Renal cortex interstitium (tissue), 15 donors: ENCODE measurements at places on chromosomes 12 and 14. TPM values are rescaled to one million over a fixed set of nuclear protein-coding genes. Genes with fewer than 3 reads are reported as not detected.

DNA sequence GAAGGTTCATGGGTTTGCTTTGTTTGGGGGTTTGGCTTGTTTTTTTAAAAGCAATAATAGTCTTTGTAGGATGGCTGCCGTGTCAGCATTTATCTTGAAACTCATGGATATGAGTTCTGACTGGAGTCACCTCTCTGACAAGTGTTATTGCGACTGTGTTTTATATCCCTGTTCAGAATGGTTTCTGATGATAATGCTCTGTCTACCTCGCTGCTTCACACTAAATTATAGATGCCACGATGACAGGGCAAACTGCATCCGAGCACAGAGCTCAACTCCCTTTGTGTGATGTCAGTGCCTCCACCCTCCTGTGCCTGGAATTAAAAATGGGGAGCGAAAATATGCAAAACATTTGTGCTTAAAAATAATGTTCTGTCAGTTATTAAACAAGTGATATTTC lies 250.8 kb downstream of the EGLN3 start:
- peak; percentile 20 for DNase-seq

DNA sequence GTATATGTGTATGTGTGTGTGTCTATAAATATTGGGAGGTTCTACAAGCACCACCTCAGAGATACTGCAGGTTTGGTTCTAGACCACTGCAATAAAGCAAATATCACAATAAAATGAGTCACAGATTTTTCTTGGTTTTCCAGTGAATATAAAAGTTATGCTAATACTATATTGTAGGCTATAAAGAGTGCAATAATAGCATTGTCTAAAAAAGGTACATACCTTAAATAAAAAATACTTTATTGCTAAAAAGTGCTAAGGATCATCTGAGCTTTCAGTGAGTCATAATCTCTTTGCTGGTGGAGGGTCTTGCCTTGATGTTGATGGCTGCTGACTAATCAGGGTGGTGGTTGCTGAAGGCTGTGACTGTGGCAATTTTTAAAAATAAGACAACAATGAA lies 111.1 kb downstream of the VEZT start:
- no peak for DNase-seq

DNA sequence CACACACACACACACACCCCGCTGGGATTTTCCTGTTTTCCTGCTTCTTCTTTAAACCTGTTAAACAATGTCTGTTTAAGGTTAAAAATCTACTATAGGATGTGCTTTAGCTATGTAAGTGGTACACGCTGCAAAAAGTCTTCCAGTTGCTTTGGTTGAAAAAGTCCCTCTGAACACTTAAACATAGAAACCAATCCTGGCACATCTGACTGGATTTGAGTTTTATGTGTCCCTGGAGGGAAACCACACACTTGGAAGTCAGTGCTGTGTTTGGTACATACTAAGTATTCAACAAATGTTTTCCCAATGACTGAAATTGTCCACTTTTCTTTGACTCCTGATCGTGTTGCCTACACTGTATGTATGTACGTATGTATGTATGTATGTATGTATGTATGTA lies 22.0 kb downstream of the CFL2 start:
- DNase-seq = no peak

GRCh38 chr12:21638054-21638891 lies 19.4 kb downstream of the LDHB start:
- DNase-seq = no peak

DNA sequence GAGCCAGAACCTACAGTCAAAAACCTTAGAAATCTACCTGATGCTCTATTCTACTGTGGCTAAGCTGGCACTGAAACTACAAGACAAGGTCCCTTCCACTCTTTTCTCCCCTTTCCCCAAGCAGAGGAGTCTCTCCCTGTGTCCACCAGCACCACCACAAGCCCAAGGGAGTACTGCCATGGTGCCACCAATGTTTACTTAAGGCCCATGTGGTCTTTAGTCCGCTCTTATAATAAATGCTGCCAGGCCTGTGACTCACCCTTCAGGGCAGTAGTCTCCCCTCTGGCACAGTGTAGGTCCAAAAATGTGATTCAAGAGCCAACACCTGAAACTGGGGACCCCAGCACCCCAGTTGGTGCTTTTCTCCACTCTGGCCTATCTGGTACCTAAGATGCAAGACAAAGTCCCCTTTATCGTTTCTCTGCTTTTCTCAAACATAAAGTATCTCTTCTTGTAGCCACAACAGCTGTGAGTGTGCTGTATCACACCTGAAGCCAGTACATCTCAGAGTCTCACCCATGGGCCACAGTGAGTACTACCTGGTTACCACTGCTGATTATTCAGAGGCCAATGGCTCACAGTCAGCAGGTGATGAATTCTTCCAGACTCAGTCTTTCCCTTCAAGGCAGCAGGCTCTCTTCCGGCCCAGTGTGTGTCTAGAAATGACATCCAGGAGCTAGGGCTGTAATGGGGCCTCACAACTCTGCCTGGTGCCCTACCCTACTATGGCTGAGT lies 29.3 kb downstream of the SLC38A2 start:
- DNase-seq = no peak

DNA sequence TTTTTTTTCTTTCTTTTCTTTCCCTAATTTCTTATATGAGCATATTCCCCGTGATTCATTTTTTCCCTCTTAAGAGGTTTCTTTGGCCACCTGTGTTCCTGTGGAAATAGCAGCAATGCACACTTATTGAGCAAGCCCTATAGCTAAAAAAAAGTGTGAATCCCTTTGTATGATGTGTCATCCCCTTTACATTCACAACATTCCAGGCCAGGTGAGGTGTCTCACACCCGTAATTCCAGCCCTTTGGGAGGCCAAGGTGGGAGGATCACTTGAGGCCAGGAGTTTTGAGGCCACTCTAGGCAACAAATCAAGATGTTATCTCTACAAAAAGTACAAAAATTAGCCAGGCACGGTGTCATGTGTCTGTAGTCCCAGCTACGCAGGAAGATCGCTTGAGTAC lies 700.4 kb upstream of the TBX3 start:
- DNase-seq = no peak

- no peak for DNase-seq
Measured at GRCh38 chr14:69612014-69612782, 802 bp downstream of the SUSD6 start.

- no peak for DNase-seq
Measured at GRCh38 chr14:90968025-90968424, 92.4 kb downstream of the RPS6KA5 start.

- DNase-seq = no peak
Measured at GRCh38 chr14:97120611-97121031, 323.4 kb downstream of the VRK1 start.

DNA sequence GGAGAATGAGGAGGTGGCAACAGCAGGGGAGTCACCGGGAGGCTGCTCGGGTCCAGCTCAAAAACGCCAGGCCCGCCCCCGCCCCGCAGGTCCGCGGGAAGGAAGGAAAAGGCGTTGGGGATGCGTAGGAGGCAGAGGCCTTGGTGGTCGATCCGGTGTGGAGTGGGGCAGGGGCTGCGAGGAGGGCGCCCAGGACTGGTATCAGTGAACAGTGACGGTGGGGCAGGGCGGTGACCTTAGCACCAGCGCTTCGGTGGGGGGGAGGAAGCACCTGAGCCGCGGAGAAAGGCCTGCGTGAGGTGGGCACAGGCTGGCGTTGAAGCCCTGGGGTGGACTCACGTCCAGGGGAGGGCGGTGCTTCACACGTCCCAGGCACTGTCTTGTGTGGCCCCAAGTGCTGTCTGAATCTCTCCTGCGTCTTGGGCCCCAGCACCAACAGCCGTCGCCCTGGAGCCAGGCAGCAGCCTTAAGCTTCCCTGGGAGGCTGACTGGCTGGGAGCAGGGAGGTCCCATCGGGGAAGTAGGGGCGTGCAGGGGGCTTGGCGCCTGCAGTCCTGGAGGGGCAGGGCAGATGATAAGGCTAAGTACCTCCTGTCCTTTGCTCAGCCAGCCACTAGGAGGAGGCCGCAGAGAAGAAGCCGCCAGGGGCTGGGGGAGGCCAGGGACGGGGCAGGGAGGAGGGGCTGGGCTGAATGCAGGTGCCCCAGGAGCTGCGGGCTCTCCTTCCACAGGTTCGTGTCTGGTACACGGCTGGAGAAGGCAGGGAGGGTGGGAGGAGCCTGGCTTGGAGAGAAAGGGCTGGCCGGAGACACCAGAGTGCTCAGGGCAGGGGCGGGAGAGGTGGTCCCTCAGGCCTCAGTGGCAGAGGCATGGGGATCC lies 26.5 kb downstream of the ZBTB42 start:
- DNase-seq = no peak

- DNase-seq = no peak
Measured at GRCh38 chr12:57496822-57497221, 9.0 kb downstream of the MARS1 start.

DNA sequence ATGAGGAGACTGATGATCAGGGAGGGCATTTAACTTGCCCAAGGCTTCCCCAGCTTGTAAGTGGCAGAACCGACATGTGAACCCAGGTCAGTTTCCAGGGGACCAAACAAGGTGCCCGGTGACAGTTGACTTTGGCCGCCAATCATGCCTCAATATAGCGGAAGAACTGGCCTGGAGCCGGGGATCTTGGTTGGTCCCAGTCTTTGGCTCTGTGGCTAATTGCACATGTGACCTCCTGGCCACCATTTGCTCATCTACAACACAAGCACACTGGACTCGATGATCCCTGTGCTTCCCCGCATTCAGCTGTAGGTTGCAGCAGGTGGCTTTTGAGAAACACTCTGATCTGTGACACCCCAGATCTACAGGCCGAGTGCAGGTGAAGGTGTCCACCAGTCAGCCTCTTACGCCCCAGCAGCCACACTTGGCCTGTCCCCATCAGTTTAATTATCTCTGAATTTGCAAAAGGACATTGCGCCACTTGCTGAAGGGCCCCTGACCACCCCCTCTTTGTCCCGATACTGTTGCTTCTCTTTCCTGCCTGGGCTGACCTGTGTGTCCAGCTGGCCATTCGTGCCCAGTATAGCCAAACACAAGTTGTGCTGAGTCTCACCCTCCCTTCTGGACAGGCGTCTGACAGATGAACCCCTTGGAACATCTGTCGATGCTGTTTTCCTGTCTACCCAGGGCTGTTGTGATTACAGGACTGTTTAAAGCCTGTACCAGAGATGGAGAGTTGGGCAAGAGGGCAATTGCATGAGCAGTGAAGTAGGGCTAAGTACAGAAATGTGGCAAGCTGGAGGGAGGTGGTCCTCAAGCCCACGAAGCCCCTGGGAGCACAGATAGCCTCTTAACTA lies 14.1 kb downstream of the ACACB start:
- no peak for DNase-seq

DNA sequence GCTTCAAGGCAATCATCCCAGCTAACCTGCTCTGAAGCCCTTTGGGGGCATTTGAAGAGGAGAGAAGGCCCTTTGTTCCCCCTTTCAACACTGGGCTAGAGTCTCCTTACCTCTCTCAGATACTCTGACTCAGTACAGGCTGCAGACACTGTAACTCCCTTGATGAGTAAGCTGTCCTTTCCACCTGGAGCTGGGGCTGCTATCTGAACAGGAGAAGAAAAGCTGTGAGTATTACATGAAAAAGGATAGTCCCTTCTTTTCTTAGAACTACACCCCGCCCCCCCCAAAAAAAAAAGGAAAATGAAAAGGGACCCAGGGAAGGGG lies 186.6 kb upstream of the PLEKHG7 start:
- DNase-seq = no peak

DNA sequence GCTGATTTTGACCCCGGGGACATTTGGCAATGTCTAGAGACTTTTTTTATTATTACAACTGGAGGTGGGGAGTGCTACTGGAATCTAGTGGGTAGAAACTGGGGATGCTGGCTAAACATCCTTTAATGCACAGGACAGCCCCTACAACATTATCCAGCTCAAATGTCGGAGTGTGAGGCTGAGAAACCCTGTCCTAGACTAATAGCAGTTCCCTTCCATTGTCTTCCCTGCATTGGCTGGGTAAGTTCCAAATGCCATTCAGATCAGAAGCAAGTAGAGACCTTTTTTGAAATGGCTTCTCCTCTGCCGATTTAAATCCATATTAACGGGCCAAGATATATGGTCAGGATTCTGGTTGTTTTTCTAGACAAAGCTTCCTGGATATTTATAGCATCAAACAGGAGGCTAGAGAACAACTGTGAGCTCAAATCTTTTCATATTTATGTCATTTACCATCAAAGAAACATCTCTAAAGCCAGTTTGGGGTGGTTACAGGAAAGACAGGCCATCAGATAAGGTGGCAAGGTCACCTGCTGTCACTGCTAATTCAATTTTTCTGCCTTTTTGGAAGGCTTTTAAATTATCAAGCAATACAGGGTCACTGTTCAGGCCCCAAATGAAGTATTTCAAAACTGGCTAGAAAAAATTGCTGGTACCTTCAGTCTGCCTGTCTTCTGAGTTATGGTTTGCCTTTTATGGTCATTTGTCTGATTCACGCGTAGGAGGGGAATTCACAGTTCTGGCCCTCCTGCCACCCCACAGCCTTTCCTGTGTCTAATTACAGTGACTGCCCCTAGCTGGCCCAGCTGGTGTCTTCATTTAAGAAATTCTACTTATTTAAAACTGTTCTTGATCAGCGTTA lies 20.1 kb upstream of the AKAP5 start:
- DNase-seq = no peak

DNA sequence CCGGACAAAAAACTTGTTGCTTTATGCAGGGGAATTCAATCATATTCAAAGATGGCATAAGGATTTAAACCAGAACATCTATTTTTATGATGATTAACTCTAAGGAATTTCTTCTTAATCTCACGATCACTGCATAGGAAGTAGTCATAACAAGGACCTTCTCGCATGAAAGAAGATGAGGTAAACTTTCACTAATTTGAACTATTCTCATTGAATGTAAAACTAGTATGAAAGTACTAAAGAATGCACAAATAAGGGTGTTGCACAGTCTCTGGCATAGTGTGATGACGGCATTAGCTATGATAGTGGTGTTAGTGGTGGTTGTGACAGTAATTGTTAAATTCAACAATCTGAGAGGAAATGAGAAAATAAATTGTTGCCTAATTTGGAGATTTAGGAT lies 280.0 kb downstream of the SLC6A15 start:
- DNase-seq = no peak

GRCh38 chr12:47997321-47997720 lies 7.0 kb downstream of the COL2A1 start:
- DNase-seq = no peak

- no peak for DNase-seq
Measured at GRCh38 chr14:76844223-76844622, 18.0 kb downstream of the LRRC74A start.

DNA sequence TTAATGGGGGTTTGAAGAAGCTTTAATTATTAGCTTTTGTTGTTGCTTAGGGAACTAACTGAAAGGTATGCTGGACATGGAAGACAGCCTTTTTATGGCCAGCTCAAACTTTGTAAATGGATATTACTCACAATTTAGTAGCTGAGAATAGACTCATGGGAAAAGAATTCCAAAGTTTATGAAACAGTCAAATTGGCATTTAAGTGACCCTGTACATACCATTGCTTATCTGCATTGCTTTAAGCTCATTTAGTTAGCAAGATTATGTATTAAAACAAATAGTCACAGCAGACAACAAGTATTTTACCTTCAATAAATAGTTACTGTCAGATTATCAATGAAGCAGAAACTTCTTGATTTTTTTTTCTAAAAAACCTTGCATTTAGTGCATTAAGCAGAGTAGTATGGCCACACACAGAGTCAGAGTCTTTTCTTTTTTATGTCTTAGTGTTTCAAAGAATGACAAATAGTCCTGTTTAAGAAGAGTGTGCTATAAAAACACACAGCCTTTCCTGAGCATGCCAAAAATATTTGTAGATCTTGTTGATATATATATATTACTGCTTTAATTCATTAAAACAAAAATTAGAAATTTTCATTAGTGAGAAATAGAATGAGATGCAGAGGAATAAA lies 102.2 kb downstream of the TTC6 start:
- DNase-seq = no peak

- no peak for DNase-seq
Measured at GRCh38 chr14:101726295-101726953, 35.1 kb upstream of the PPP2R5C start.

The IL26 gene
- polyA plus RNA-seq = not detected

The NANOG gene
- polyA plus RNA-seq = 0.53 TPM

The RASAL1 gene
- polyA plus RNA-seq = 8.2 TPM

The GALC gene
- polyA plus RNA-seq = 39.1 TPM

The PTPRR gene
- 0.87 TPM for polyA plus RNA-seq
